NCI-H1092 (cell line): ENCODE measurements at places on chromosomes 1 and 21.

DNA sequence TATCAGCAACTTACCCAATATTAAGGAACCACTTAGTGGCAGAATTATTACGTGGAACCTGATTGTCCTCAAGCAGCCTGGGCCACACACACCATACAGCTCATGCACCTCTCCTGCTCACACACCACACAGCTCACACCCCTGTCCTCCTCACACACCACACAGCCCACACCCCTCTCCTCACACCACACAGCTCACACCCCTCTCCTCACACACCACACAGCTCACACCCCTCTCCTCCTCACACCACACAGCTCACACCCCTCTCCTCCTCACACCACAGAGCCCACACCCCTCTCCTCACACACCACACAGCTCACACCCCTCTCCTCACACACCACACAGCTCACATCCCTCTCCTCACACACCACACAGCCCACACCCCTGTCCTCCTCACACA is 36.8 kb upstream of the LAMC2 start:
- DNase-seq = no peak

- no peak for DNase-seq
Measured at GRCh38 chr1:21547876-21548275, 38.7 kb downstream of the ALPL start.

GRCh38 chr1:11924334-11925195 is 1.7 kb downstream of the KIAA2013 start:
- DNase-seq = no peak

DNA sequence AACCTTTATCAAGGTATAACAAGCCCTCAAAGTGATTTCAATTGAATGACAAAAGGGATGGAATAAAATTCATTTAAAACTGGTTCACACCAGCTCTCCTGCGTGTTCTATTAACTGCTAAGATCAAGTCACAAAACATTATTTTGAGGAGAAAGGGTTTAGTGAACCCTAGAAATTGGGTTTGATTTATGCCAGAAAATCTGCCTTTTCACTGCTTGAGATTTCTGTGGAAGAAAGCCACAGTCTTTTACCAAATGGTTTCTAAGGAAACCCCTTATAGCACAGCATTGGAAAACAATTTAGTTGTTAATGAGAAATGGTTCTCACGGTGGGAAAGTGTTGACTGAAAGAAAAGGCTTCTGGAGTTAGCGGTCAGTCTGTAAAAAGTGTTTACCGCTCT is 43.6 kb upstream of the DPH5 start:
- no peak for DNase-seq

GRCh38 chr1:178612261-178612660 is 99.4 kb downstream of the TEX35 start:
- no peak for DNase-seq

- DNase-seq = no peak
Measured at GRCh38 chr1:6505367-6506209, 14.1 kb upstream of the PLEKHG5 start.

DNA sequence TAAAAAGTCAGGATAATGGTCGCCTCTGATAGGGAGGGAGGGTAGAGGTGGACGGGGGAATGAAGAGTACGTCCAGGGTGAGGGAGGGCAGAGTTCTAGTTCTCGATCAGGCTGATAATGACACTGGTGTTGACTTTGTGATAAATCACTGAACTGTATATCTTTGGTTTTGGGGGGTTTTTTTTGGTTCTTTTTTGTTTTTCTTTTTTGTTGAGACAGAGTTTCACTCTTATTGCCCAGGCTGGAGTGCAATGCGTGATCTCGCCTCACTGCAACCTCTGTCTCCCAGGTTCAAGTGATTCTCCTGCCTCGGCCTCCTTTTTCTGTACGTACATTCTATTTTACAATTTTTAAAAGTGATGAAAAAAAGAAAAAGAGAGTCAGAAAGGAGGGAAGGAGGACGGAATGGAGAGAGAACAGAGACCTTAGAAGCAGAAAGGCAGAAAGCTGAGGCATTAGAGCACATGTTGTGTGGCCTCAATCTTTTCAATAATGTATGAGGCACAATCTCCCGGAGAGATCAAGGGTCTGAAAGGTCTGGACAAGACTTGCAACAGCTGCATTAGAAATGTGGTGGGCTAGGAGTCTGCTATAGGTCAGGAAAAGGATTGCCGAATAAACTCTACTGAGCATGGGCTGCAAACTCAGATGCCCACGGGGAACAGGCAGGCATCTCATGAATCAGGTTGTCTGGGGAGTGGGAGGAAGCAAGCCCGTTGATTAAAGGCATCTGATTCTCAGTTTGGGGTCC is 174.8 kb downstream of the TOMM20 start:
- no peak for DNase-seq

- no peak for DNase-seq
Measured at GRCh38 chr1:204408074-204408507, 3.5 kb downstream of the PPP1R15B start.

DNA sequence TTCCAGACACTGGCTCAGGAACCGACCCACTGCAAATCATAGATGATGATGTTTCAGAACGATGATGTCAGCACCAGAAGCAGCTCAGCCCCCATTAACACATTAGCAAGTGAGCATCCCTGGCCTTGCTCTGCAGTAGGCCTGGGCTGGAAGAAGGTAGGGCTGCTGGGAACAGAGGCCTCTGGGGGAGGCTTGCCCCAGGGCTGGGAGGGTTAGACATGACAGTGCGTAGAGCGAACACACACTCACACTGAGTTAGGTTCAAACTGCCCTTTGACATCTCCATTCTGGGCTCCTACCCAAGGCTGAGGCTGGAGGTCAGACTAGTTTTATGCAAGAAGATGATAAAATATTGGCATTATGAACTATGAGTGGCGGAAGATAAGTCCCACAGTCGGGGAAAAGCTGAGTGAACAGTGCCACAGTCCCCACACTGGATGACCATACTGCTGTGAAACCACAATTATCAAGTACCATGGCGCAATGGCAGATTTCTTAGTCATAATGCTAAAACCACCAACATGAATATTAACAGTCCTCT is 91.1 kb downstream of the DMRTB1 start:
- DNase-seq = no peak
